AG08395 (cell line): ENCODE measurements at places on chromosomes 6 and 20.

GRCh38 chr20:59782986-59783640 lies 150.3 kb downstream of the SYCP2 start:
- peak; percentile 73 for DNase-seq

DNA sequence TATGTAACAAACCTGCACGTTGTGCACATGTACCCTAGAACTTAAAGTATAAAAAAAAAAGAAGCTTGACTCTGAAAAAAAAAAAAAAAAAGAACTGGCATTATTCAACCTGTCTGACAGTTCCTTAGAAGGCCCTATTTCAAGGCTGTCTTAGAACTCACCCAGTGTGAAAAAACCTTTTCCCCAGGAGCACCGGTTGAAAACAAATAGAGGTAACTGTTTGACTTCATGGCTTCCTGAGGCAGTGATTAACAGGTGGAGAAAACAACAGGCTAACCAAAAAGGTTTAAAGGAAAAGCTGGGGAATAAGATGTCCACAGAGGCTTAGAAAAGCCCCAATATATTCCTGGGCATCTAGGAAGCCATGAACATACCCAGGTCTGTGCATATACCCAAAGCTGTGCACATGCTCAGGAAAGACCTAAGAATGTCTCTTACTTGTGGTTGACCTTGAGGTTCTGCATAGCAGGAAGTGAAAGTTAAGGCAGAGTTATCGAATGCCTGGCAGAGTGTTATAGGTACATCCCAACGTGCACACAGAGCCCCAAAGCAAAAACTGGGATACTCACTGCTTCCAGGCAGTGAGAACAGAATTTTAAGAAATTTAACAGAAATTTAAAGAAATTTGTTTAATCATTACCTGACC lies 7.0 kb downstream of the UQCC1 start:
- no peak for DNase-seq

- DNase-seq, result no peak
These were observed 12.4 kb downstream of the KIAA1755 start for GRCh38 chr20:38248133-38248532.

GRCh38 chr6:109081516-109082187 lies 13.0 kb downstream of the SESN1 start:
- no peak for DNase-seq

GRCh38 chr6:1871724-1872315 lies 262.1 kb downstream of the FOXC1 start:
- peak; percentile 26 for DNase-seq

DNA sequence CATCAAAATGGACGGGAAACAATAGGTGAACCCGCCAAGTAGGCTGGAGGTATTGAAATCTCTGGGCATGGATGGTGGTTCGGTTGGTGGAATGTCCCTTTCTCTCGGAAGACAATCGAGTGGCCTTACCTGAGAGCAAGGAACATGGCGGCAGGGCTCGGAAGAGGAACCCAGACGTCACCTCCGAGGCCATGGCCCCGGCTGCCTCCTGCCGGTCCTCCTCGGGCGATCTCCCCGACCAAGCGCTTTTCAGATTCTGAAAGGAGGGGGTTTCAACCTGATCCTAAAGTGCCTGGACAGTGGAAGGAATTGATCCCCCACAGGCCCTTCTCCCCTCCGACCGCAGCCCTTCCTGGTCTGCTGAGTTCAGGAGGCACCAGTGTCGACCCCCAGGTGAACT lies 47.2 kb downstream of the GNAS-AS1 start:
- DNase-seq, result no peak

GRCh38 chr6:125294925-125295324 lies 6.8 kb downstream of the HDDC2 start:
- DNase-seq, result no peak

DNA sequence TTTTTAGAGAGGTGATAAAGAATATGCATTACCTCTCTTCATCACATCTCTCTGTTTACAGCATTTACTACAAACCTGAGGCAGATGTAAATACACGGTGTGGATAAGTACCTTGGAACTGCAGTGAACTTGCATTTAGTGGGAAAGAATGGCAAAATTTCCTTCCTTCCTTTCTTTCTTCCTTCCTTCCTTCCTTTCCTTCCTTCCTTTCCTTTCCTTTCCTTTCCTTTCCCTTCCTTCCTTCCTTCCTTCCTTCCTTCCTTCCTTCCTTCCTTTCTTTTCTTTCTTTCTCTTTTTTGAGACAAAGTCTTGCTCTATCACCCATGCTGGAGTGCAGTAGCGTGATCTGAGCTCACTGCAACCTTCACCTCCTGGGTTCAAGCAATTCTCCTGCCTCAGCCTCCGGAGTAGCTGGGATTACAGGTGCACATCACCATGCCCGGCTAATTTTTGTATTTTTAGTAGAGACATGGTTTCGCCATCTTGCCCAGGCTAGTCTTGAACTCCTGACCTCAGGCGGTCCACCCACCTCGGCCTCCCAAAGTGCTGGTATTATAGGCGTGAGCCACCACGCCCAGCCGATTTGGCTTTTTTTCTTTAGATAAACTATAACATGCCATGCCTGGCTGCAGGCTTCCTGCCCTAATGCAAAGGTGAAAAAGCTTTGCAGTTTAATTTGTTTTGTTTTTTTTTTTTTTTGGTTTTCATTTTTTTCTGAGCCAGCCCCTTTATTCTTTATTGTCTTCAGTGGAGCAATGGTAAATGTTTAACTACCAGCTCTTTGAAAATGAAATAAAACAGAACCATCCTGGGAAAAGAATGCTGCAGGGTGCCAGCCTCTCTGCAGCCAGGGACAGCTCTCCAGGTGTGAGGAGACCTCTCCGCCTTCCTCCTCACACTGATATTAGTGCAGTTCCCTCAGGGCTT lies 64.2 kb upstream of the NEDD9 start:
- no peak for DNase-seq
